ENCODE measurements at places on chromosomes 11 and 22.

DNA sequence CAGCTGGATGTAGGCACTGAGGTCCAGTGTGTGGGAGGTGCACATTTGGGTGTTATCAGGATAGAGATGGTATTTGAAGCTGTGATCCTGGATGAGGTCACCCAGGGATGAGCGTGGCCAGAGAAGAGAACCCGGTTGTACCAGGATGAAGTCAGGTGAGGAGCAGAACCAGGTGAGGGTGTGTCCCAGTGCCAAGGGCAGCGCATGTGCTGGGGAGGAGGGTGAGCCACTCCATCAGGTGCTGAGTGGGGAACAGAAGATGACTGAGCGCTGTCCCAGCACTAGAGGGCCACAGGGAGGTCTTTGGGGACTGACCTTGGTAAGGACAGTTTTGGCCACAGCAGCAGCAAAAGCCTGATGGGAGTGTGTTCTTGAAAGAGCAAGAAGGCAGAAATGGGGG is 2.7 kb downstream of the ARL2 start:
- DNase-seq, result no peak

- no peak for DNase-seq
Observed at GRCh38 chr22:37898441-37899181, 7.5 kb upstream of the MICALL1 start.

- no peak for DNase-seq
Observed at GRCh38 chr11:117431436-117431835, 103.8 kb downstream of the CEP164 start.

- no peak for DNase-seq
Observed at GRCh38 chr11:134176284-134176683, 47.5 kb downstream of the NCAPD3 start.

GRCh38 chr11:124669193-124669592 is 4.3 kb downstream of the SIAE start:
- DNase-seq, result peak; percentile 44

- no peak for DNase-seq
Observed at GRCh38 chr11:35682230-35683173, 19.9 kb downstream of the TRIM44 start.

GRCh38 chr11:69562302-69562701 is 78.7 kb upstream of the CCND1 start:
- no peak for DNase-seq

Data from HFF-Myc (cell line).